Colonic mucosa (tissue), 4 donors: ENCODE measurements at places on chromosomes 6 and 20. TPM values are rescaled to one million over a fixed set of nuclear protein-coding genes. Genes with fewer than 3 reads are reported as not detected.

PTGIS gene
- total RNA-seq = 0.94 TPM

DNA sequence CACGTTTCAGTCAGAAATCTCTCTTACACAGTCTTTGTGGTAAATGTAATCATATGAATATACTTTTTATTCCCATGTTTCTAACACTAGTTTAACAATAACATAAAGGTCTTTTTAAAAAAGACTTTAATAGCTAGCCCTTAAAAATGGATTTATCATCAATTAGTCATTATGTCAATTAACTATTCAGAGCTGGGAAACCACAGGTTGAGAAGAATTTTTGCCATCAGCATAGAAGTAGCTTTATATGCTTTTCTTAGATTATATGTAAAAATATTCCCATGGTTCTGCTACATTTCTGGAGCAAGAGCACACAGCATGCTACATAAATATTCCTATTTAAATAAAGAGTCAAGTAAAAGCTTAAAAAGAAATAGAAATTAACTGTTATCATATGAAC, 35.5 kb downstream of the ASCC3 start:
- DNase-seq = no peak

ULBP2 gene
- 0.19 TPM for total RNA-seq

GRCh38 chr6:143195349-143195845, 134.7 kb downstream of the AIG1 start:
- DNase-seq = no peak

BPIFA1 gene
- total RNA-seq = not detected

CTSZ gene
- total RNA-seq = 274 TPM

- no peak for DNase-seq
Observed at GRCh38 chr6:165749163-165749562, 86.1 kb upstream of the PDE10A start.

DNA sequence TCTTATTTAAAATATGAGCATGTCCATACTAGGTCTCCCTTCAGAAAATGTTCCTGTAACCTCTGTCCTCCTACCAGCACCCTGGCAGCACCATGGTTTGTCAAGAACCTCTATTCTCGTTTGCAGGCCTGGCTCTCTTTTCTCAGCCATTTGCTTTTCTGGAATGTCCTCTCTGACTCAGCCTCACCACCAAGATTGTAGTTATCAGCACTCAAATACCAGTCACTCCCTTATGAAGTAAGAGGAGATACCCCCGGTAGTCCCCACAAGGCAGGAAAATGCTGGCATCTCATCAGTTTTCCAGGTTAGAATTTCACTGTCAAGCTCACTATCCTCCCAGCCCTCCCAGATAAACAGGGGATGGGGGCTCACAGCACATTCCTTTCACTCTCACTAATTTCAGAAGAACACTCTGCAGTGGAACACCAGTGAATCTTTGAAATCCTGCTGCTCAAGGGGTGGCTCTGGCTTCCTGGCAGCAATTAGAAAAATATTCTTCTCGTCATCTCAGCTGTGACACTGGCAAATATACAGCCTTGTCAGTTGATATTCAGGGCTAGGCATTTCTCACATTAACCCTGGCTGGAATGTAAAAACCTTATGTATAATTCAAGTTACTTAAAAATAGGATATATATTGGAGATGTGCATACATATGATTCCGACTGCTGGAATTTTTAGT, 129.2 kb downstream of the TBX18 start:
- DNase-seq = no peak

GRCh38 chr6:91782802-91783201, 1195.9 kb upstream of the MAP3K7 start:
- no peak for DNase-seq

- no peak for DNase-seq
Observed at GRCh38 chr6:20708367-20709124, 174.3 kb downstream of the CDKAL1 start.

DNA sequence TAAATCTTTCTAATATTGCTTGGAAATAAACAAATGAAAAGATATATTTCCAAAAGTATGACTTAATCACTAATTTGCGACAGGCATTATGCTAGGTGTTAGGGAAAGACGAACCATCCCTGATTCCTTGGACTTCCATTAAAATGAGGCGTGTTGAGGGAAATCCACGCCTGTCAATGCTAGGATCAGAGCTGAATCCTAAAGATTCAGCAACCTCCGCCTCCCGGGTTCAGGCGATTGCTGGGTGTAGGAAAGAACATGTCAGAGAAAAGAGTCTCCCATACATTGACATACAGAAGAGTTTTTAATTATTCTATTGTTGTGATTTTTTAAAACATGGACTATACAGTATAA, 16.8 kb upstream of the PRSS16 start:
- no peak for DNase-seq

PRR18 gene
- total RNA-seq = not detected

PHACTR1 gene
- 2.2 TPM for total RNA-seq

DNA sequence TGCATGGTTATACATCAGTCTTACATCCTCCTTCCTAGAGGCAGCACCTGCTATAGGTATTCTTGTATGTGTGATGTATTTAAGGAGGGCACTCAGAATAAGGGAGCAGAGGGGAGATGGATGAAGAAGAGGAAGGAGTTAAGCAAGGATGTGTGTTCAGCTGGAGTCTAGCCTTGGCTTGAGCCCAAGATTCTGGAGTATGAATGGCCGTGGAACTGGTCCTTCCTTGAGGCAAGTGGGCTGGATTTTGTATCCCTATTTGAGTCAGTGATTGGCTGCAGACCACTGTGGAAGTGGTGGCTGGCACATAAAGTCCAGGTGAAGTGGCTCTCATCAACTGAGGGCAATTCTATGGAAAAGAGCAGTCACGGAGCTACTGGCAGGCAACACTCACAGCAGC, 112.0 kb upstream of the RNF24 start:
- DNase-seq = no peak

POPDC3 gene
- total RNA-seq = 0.24 TPM

GRCh38 chr6:96784650-96785049, 52.6 kb downstream of the GPR63 start:
- no peak for DNase-seq

KCNK16 gene
- total RNA-seq = not detected

DNA sequence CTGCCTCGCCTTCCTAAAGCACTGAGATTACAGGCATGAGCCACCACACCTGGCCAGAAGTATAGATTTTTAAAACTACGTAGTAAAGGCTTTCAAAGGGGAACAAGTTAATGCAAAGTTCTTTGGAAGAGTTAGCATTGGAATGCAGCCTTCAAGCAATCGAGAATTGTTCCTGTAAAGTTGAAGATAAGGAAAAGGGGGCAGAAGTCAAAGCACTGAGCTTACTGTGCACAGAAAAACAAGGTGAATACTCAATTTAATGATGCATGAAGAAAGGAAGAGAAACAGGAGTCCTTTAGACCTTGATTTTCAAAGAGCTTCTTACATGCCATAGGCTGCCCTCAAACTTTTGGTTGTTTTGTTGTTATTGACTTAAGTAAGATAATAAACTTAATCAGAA, 29.1 kb upstream of the LGSN start:
- DNase-seq = no peak

GRCh38 chr6:148789948-148790347, 43.1 kb downstream of the UST start:
- no peak for DNase-seq

DNA sequence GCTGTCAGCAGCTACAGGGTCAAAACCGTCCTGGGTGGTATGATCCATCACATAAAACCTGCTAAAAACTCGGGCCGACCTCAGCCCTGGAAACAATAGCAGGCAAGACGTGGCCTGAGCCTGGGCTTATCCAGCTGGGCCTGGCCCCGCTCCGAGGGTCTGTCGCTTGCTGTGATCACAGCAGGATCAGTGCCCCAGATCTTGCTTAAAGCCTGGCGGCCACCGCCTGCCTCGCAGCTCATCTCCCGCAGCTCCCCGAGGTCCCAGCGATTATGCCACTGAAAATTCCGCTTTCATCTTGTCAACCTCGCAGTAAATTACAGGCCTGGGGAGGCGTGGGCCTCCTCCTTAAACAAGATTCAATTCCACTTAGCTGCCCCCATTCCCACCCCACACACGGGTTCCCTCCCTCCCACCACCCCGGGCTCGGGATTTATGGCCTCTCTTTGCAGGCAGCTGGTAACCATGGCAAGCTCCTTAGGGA, 40.1 kb downstream of the CDH22 start:
- DNase-seq = no peak

DNA sequence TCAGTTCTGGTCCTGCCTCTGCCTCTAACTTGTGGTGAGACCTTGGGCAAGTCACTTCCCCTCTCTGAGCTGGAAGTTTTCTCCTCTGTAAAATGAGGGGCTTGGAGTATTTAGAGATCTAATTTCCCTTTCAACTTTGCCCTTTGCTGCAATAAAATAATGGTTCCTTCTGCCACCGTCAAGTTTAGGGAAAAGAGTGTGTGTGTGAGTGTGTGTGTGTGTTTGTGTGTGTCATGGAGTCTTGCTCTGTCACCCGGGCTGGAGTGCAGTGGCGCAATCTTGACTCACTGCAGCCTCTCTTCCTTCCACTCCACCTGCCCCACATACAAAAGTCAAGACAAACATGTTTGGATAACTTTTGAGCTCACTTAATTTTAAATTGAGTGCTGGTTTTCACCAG, 39.2 kb upstream of the PIM1 start:
- peak; percentile 55 for DNase-seq

- no peak for DNase-seq
Observed at GRCh38 chr6:162857326-162857725, 129.6 kb downstream of the PACRG start.

DNA sequence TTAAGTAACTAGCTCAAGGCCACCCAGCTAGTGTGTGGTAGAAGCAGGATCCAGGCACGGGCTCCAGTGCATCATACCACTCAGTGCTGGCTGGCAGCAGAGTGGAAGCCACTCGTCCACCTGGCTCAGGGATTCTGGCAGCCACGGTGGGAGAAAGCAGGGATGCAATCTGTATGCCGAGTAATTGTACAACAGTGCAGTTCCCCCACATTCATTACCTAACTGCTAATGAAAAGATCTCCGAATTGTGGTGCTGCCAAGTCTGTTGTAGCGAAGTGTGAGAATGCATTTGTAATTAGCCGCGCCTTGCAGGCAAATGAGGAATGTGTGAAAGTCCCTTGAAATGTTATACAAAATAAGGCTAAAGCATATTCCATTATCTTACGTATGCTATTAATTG, 29.0 kb downstream of the KCNG1 start:
- DNase-seq = no peak

DNA sequence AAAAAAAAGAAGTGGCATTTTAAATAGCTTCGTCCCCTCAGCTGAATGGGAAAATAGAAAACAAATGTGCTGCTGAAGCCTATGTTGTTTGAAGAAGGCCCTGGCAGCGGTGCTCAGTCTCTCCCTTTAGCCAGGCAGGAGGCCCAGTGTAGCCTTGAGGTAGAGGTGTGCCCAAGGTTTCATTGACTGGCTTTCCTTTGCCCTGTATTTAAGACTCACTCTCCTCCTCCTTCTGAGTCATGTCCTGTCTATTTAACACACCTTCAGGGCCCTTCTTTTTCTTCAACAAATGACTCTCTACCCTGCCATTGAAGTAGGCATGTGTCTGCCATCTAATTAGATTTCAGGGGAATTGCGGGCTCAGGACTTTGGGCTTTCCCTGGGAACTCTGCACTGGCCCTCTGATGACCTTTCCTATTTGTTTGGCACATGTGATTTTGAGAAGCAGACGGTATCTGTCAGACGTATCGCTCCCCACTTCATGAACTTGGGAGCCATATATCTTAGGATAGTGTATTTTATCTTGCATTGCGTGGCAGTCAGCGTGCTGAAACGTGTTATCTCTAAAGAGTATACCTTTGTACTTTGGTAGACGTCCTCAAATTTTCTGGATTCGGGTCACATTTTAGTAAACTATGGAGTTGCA, 4.3 kb downstream of the TJAP1 start:
- DNase-seq = no peak

- DNase-seq = no peak
Observed at GRCh38 chr6:133606852-133607251, 282.1 kb upstream of the TCF21 start.

DNA sequence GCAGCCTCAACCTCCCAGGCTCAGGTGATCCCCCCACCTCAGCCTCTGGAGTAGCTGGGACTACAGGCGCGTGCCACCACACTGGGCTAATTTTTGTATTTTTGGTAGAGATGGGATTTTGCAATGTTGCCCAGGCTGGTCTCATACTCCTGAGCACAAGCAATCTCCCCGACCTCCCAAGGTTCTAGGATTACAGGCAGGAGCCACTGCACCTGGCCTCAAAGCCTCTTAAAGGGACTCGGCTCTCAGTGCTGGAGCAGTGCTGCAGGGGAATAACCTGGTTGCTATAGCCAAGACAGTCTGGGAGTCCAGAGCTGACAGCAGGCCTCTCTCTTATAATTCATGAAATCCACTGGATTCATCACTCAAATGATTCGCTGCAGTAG, 17.0 kb downstream of the GHRH start:
- DNase-seq = no peak

GRCh38 chr6:121319112-121319553, 15.1 kb downstream of the TBC1D32 start:
- DNase-seq = no peak

- DNase-seq = no peak
Observed at GRCh38 chr6:657743-658142, 843 bp upstream of the HUS1B start.

- DNase-seq = no peak
Observed at GRCh38 chr20:47747669-47748031, 37.6 kb downstream of the SULF2 start.

DNA sequence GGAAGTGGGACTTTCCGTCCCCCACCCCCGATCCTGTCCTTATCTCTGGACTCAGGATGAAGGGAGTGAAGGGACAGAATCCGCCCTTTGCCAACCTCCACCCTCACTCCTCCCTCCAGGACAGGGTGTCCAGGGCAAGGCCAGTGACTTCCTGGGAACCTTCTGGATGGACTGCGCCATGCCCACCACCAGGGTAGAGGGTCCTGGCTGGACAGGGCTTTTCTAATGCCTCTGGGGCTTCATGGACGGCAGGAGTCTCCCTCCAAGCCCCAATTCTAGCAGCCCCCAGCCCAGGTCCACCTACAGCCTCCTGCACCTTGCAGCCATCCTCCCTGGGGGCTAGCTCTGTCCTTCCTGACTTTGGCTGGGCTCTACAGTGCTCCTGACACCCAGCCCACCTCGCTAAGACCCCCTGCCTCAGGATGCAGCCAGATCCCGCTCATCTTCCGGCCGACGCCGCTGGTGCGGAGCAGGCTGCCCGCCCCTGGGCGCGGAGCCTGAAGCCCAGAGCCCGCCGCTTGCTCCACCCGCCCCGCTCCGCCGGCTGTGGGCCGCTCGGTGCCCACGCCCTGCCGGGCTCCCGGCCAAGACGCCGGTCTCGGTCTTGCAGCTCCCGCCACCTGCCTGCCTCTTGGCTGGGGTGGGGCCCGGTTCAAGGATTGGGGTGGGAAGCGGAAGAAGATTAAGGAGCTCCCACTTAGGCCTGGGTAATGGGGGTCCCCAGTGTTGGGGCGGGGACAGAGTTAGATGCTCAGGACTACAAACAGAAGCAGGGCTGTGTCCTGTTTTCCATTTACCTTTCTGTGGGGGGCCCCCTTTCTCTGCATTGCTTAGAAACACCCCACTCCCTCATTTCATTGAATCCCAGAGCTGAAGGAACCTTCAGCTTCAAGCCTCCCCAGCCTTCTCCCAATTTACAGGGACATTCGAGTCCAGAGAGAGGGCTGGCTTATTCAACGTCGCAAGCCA, 72.8 kb downstream of the MDGA1 start:
- peak; percentile 87 for DNase-seq
